ENCODE measurements at places on chromosomes 6 and 20.
A peak's percentile ranks its signal among the peaks of the same experiment; 100 is the strongest.

DNA sequence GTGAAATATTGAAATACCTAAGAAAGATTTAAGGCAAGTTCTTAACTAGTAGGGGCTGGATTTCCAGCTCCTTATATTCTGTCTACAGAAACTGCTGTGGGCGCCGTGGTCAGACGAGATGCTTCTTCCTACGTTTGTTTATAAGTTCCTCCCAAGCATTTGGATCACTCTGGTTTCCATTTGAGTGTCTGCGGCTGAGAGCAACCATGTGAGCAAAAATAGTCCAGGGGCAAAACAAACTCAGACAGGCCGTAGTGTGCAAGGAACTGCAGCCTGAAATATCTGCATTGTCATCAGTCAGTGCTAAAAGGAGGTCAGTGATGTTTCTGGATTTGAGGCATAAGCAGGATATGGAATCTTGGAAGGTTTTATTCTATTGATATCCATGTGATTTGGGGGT lies 485.9 kb upstream of the JAG1 start:
- DNase-seq: no peak

- DNase-seq: no peak
Measured at GRCh38 chr6:23522792-23523547, 603.0 kb upstream of the NRSN1 start.

DNA sequence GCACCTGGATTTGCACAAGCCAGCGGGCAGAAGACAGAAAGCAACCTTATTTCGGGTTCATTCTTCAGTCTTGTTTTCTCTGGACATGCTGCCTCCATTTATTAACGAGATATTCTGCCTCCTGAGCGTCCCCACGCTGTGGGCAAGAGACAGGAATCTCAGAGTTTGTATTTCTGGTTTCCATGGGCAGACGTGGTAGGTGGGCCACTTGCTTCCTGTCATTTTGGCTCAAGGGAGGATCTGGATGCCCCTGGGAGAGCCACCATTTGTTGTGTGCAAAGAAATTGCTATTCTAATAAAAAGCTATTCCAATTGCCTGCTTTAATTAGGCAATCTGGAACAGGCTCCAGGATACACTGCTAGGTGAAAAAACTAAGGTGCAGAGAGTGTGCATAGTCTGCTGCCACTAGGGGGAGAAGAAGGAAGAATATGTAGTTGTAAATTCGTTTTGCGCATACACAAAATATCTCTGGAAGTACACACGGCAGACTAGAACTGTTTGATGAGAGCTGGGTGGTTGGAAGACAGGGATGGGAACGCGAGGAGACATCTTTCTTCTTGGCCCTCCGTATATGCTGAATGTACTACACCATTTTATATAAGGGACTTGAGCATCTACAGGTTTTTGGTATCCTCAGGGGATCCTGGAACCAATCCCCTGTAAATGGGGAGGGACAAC lies 30.1 kb upstream of the SLC16A10 start:
- peak; percentile 7 for DNase-seq

DNA sequence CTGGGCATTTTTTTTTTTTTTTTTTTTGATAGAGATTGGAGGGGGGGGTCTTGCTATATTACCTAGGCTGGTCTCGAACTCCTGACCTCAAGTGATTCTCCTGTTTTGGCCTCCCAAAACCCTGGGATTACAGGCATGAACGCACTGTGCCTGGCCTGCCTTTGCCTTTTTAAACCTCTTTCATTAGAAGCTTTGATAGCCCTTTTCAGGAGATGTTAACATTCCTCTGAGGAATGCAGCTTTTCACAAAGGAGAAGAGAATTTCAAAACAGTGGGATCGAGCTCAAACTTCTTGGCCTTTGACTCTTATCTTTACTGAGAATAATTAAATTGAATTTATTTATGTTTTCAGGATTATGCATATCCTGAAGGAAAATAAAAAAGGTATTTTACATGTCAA lies 31.3 kb downstream of the SLC26A8 start:
- DNase-seq: no peak

GRCh38 chr6:85421972-85422371 lies 27.9 kb upstream of the NT5E start:
- DNase-seq: no peak

GRCh38 chr20:2801286-2801728 lies 880 bp upstream of the CPXM1 start:
- no peak for DNase-seq

All from keratinocyte (primary cell).